C1 segment of cervical spinal cord (tissue), 14 donors: ENCODE measurements at places on chromosomes 7 and 10.
A peak's percentile ranks its signal among the peaks of the same experiment; 100 is the strongest.

DNA sequence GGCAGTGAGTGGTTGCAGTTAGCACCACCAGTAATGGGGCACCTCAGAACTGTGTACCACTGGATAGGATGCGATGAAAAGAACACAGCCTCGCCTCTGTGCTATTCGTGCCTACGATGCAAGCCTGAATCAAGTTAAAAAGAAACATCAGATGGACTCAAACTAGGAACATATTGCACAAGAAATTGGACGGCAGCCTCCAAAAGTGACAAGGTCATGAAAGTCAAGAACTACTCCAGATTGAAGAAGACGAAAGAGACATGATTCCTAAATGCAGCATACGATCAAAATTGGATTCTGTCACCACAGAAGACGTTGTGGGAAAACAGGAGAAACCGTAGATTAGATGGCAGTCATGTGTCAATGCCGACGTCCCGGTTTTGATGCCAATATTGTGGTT lies 648.1 kb upstream of the FOXK1 start:
- no peak for DNase-seq

GRCh38 chr7:10977113-10977512 lies 3.4 kb downstream of the PHF14 start:
- DNase-seq: no peak

DNA sequence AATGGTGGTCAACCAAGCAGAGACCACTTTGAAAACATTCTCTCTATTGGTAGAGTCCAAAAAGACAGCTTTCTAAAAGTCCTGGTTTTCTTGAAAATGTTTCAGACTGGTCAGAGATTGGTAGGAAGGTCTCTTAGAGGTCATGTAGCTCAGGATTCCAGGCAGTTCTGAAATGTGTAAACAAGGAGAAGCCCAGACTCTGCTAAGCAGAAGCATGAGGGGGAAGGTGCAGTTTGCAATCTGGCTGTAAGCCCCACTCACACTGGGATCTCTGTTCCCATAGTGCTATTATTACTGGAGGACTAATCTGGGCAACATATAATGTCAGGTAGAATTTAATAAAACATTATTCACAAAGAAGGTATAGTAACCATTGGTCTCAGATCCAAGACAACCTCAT lies 101.1 kb downstream of the MAGI2 start:
- no peak for DNase-seq

DNA sequence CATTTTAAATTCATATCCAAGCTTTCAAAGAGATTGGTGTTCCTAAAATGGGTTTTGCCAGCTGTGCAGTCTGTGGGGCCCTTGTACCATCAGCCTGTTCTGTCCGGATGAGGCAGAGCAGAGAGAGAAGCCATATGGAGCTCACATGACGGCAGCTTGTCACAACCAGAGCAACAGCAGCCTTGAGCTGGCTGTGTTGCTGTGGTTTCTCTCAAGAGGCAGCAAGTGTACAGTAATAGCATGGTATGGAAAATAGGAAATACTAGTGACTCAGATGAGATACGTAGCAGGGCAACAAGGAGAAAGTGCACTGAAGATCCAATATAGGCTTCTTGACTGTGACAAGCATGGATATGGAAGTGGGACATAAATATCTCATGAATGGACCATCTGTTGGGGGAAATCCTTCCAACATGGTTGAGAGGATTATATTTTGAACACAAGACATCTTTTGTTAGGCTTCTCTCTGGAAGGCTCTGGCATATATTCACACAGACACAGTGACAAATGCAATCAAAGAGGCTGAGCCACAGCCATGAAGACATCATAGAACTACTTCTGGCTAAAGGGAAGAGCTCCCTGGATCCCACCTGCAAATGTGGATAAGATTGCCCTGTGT lies 251.0 kb upstream of the TAC1 start:
- DNase-seq: peak; percentile 0

- no peak for DNase-seq
Observed at GRCh38 chr7:124073310-124073645, 40.4 kb upstream of the TMEM229A start.
